ENCODE measurements at places on chromosomes 13 and 19.

DNA sequence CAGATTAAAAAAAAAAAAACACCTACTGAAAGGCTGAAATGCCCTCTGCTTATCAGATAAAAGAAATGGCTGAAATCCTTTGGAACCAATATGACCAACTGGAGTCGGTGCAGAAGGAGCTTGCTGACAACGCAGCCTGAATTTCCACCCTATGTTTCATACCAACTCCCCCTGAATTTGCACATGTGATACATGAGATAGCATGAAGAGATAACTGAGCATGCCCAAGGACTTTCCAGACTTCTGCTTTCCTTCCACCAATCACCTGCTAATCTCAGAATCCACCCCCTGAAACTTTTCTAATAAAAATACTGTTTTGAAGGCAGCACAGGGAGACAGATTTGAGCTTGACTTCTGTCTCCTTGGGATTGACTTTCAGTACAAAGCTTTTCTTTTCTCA, 32.2 kb upstream of the WDFY2 start:
- DNase-seq = no peak

- no peak for DNase-seq
Measured at GRCh38 chr19:46133101-46133627, 8.7 kb upstream of the IGFL3 start.

- DNase-seq = no peak
Measured at GRCh38 chr19:1272423-1273262, 2.7 kb upstream of the FAM174C start.

DNA sequence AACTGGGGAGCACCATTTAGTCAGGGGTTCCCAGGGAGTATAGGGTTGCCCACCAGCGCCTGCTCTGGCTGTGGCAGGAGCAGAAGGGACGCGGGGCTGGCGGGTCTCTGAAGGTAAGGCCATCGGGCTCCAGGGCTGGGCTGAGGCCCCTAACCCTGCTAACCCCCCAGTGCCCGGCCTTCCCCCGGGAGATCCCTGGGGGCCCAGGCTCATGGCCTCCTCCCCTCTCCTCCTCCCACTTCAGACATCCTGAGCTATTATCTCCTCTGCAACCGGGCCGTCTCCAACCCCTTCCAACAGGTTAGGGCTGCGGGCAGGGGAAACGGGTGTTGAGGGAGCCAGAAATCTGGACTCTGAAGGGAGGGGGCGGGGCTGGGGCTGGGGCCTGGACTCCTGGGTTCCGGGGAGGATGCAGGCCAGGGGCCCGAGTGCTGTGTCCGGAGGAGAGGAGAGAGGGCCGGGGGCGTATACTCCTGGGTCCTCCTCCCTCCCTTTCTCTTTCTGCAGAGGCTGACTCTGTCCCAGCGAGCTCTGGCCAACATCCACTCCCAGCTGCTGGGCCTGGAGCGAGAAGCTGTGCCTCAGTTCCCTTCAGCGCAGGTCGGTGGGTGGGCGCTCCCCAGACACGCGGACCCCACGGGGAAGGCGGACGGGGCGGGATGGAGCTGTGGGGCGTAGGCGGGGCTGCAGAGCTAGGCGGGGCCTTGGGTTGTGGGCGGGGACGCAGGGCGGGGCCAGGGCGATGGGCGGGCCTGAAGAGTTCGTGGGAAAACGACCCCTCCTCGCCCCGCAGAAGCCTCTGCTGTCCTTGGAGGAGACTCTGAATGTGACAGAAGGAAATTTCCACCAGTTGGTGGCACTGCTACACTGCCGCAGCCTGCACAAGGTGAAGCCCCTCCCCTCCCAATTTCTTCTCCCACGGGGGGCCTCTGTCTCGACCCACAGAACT, 15.3 kb downstream of the TTYH1 start:
- no peak for DNase-seq

- DNase-seq = no peak
Measured at GRCh38 chr13:39580881-39581575, 22.0 kb downstream of the LHFPL6 start.

GRCh38 chr13:112441779-112442310, 65.7 kb downstream of the SPACA7 start:
- no peak for DNase-seq

DNA sequence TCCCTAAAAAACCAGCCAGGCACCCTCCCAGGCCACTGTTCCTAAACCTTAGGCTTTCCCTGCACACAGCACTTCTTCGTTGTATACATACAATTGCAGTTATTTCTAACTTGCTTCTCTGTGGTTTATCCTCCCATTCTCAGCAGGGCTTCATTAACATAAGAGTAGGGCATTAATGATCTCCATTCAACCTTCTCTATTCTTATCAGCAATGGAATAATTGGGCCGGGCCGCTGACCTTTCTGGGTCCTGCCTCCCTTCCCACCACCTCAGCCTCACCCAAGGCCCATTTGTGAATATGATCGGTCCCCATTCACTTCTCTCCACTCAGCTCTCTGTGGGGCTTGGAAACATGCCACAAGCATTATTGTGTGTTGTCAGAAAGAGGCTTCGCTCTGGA, 184.2 kb downstream of the SUCLA2 start:
- no peak for DNase-seq

DNA sequence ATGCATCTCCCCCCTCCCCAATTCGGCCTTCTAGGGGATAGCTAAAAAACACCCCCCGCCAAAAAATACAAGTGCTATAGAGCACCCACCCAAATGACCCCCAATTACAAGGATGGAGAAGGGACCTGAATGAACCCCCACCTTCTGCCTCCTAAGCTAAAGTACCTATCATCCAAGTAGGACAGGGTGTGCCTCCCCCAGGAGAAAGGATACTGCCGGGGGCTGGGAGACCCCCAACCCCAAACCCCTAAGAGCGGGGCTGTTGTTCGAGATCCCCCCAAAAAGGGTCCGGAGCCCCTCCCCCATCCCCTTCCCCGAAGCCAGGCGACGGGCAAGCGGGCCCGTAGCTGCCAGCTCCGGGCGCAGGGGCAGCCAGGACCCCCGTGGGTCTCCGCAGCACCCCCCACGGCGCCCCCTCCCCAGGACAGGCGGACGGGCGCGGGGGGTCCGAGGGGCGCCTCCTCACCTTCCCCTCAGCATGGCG, 1.9 kb downstream of the ZC3H4 start:
- no peak for DNase-seq

GRCh38 chr13:32206097-32206740, 108.9 kb downstream of the ZAR1L start:
- no peak for DNase-seq

DNA sequence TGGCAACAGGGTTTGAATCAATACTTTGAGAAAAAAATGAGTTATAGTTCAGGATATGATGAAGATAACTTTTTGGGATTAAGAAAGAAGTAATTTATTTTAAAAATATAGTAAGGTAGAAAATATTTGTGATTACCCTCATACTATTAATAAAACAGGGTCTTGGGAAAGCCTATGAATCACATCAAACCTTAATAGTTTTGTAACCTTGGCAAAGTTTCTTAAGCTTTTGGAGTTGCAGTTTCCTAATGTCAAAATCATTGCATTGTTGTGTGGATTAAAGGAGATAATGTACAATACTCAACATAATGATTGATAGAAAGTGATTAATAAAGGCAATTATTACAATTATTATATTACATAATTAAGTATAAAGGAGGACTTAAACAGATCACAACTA, 149.0 kb downstream of the LMO7 start:
- no peak for DNase-seq

DNA sequence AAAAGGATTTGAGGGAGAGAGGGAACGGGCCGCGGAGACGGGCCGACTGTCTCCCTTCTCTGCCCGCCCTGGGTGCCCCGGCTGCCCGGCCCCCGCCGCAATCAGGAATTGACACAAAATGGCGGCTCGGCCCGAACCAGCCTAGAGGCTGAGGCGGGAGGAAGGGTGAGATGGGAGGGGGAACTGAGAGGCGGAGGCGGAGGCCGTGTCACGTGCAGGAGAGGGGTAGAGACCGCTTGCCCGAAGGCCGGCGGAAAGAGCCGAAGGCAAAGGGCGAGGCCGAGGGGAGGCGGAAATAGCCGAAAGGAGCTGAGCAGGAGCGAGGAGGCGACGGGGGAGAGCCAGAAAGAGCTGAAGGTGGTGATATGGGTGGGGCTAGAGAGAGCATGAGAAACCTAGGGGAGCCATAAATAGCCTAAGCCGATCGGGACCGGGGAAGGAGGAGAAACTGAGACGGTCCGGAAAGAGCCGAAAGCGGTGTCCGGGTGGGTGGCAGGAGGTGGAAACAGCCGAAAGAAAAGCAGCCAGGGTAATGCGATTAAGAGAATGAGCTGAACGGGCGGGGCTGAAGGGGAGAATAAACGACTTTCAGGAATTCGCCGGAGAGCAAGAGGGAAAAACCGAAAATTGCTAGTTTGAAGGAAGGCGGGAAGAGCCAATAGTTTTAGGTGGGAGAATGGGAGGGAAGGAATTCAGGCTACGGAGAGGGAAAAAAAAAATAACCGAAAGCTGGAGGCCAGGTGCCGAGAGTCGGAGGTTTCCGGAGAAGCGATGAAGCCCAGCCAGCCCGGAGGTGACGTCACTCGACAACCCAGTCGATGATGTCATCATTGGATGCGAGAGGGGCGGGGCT, at the start of gene ZC3H4:
TSS of gene ZC3H4 (minus strand) at position 780 of the 853 bp plus-strand sequence. CDS start 1,192 bp downstream, outside the sequence.
- DNase-seq = peak; percentile 99

GRCh38 chr13:109700176-109700575, 86.2 kb downstream of the IRS2 start:
- no peak for DNase-seq

- DNase-seq = no peak
Measured at GRCh38 chr19:799076-799881, 2.0 kb downstream of the PTBP1 start.

DNA sequence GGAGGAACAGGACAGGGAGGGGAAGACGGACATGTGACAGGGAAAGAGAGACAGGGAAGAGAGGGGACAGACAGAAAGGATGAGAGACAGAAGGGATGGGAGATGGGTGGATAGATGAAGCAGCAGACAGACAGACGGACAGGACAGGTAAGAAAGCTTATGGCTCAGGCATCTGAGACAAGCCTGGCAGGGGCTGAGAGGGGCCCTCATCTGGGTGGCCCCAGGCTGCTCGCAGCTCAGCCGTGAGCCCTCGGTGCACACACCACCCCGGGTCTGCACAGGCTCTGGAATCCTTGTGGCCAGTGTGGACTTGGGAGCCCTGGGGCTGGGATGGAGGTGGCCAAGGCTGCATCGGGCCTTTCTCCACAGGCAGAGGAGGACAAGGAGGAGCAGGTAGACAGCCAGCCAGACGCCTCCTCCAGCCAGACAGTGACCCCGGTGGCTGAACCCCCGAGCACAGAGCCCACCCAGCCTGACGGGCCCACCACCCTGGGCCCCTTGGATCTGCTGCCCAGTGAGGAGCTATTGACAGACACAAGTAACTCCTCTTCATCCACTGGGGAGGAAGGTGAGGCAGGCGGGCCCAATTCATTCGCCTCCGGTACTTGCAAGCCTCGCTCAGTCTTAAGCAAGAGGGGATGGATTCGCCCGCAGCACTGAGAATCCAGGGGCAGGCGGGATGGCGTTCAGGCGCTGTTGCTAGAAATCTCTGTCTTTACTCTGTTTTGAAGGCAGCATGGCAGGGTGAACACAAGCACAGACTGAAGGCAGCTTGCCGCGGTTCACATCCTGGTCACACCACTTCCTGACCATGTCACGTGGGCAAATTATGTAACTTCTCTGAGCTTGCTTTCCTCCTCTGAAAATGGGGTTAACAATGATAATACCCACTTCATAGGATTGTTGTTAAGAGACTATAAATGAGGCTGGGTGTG, 14.0 kb downstream of the GRAMD1A start:
- peak; percentile 69 for DNase-seq

- DNase-seq = no peak
Measured at GRCh38 chr19:56566904-56567273, 379 bp upstream of the ZNF470 start.

DNA sequence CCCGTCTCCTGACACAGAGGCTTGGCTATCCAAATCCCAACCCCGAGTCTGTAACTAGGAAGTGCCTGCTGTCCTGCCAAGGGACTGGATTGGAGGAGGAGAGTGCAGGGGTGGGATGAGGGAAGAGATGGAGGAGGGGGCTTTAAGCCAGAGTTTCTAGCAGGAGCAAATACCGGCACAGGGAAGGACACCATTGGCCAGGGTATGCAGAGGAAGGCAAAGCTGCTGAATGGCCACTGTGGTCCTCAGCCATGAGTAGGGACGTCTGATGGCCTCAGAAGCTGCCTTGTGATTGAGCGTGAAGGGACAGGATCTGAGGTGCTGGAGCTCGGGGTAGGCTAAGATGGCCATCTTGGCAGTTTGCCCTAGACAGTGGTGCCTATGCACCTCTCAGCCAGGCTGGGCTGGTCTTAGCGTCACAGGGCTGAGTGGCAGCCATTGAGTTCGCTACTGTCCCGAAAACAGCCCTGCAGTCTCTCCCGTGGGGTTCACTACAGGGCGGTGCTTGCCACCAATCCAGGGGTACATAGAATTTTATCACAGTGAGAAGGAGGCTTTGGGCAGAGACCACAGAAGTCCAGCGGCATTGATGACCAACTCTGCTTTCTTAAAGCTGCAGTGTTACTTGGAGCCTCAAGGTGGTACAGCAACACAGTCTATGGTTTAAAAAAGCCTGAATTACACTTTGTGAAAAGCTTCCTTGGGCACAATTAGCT, 61.8 kb downstream of the AKAP11 start:
- DNase-seq = no peak

- no peak for DNase-seq
Measured at GRCh38 chr13:31043957-31044356, 111.5 kb downstream of the TEX26 start.

DNA sequence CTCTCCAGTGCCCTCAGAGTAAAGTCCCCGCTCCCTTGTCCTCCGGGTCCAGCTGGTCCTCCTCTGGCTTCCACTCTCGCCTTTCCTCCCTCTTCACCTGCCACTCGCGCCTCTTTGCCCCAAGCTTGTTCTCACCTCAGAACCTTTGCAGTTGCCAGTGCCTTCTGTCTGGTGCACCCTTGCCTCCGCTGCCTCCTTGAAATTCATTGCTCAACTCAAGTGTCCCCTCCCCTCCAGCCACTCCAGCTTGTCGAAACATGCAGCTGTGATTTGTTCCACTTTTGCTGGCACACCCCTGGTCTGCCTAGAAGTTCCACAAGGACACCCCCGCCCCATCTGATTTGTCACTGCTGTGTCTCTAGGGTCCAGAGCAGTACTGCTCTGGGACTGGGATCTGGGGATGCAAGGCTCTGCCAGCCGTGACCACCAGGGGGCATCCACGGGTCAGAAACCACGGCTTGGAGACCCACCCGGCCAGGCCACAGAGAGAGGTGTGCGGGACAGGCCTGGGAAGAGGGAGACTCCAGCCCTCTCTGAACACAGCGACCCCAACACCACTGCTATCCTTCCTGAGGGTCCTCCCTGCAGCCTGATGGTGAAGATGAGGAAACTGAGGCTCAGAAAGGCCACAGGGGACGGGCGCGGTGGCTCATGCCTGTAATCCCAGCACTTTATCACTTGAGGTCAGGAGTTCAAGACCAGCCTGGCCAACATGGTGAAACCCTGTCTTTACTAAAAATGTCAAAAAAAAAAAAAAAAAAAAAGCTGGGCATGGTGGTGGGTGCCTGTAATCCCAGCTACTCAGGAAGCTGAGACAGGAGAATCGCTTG, 49.9 kb downstream of the AP1M1 start:
- peak; percentile 40 for DNase-seq

Data from T-helper 22 cell (primary cell).